ENCODE measurements at places on chromosomes 12 and 14.

GRCh38 chr14:38931969-38932652, 170.9 kb downstream of the SEC23A start:
- DNase-seq = no peak

- DNase-seq = no peak
These were observed 7.4 kb downstream of the ASPG start for GRCh38 chr14:104092931-104093365.

- no peak for DNase-seq
These were observed 186.4 kb downstream of the ANO6 start for GRCh38 chr12:45402288-45402687.

DNA sequence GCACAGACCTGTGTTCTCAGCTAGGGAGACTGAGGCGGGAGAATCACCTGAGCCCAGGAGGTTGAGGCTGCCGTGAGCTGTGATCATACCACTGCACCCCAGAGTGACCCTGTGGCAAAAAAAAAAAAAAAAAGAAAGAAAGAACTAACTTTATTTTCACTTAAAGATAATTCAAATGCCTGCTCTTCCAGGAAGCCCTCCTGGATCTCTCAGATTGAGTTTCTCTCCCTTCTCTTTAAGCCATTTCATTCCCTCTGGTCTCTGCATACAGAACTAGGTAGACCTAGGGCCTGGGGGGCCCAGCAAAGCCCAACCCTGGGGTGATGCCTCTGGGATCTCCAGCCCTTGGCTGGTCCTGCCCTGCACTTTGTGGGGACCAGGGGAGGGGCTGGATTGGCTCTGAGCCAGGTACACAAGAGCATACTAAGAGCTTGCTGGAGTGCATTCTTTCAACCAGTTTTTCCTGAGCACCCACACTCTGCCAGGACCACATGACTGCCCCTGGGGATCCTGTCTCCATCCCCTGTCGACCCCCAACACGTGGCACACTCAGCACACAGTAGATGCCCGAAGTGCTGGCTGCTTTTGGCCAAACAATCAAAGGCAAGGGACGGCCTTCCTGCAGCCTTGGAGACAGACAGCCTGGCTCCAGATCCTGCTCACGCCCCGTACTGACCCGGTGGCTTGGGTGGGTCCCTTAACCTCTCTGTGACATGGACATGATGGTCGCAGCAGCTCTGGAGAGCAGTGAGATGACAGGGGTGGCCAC, 52.7 kb downstream of the CYP46A1 start:
- no peak for DNase-seq

DNA sequence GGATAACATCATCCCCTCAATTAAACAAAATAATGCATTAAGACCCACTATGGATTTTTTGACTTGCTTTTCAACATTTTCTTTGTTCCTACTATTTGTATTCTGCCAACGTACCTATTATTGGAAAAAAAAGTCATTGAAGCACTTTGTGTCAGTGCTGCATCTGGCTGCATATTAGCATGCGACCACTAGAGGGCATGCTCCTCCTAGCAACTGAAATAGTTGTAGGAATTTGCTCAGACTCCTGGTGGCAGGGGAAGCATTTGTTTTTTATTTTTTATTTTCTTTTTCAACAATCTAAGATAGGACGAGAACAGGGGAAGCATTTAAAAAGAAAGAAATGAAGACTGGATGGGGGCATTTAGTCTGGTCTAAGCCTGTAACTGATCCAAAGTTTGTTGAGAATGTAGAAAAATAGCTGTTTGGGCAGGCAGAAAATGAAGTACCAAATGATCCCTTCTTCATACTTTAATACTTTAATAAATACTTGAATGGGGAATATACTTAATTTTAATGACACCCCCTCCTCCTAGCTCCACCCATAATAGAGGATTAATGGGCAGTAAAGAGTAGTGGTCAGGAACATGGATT, 14.5 kb upstream of the CLEC4A start:
- DNase-seq = no peak

DNA sequence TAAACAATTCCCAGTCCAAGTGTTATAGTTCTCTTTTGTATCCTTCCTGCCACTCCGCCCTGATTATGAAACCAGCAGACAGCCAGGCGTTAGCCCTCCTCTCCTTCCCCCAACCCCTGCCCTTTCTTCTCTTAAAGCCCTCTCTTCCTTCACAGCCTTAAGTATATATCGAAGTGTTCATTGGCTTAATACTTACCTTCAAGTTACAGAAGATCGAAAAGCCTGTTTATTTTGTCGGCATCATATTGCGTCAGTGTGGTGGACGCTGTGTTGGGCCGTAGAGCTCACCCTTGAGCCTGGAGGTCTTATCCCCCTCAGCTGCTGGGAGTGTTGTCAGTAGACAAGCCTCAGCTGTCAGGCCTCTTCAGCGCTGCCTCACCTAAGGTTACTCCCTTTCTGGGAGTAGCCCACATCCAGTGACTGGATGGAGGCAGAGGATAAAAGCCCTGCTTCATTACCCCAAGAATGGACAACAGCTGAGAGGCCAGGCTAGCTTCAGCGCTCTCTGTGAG, 36.2 kb downstream of the CMAS start:
- no peak for DNase-seq

GRCh38 chr12:113056631-113057488, at the start of gene DTX1:
TSS of gene DTX1 (plus strand) at chr12:113056730. CDS start at chr12:113058193, 1,463 bp downstream.
- no peak for DNase-seq

- DNase-seq = no peak
These were observed 10.0 kb downstream of the PGF start for GRCh38 chr14:74945261-74945851.

GRCh38 chr12:50533203-50533584, 28.4 kb downstream of the DIP2B start:
- no peak for DNase-seq

GRCh38 chr14:67285876-67286452, 44.7 kb downstream of the PALS1 start:
- peak; percentile 41 for DNase-seq

All from NCI-H524 treated with DMSO at 0.1 percent for 48 hours (cell line).